ENCODE measurements at places on chromosomes 1 and 21.

DNA sequence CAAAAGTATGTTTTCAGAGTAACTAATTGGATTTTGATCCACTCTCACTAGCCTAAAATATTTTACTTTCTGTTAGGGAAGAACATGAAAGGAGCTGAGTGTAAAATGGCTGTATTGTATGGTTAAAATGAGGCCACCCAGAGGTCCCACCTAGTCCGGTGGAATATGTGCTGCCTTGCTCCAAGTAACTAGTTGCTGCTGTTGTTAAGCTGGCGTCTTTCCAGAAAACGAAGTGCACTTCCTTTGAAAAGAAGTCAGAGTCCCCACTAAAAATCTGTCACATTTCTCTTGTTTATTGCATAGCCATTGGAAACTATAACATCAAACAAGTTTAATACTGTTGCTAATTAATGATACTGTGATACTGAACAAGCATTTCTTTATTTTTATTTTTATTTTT, 3.2 kb downstream of the SLC25A33 start:
- DNase-seq, result no peak

DNA sequence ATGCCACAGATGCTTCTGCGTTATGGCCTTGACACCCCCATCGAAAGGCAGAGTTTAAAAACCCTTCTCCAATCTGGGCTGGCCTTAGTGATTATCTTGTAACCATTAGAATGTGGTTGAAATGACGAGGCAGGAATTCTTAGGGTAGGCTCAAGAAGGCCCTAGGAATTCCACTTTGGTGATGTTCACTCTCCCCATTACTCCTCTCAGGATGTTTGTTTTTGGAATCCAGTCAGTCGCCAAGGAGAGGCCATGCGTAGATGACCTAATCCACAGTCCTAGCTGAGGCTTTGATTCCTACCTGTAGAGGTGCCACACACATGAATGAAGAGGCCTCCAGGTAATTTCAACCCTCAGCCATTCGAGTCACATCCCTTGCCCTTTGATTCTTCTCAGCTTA, 318.2 kb downstream of the NEGR1 start:
- no peak for DNase-seq

GRCh38 chr1:47555841-47556560, 118.2 kb downstream of the FOXD2 start:
- DNase-seq, result no peak

DNA sequence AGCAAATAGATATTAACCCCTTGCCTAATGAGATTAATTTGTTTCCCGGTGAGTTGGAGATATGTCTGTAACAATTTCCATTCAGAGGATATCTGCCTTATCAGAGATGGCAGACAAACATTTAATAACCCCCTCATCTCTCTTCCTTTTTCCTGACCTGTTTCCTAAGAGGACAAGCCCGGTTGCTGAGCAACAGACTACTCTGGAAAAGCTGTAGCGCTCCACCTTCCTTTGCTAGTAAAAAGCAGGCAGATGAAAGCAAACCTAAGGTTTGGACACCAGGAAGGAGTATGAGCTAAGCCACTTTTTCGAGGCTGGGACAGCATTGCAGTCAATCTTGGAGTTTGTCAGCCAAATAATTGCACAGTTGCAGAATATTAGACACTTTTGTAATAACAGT, 82.4 kb downstream of the RGS21 start:
- DNase-seq, result no peak
